Activated CD4-positive, alpha-beta memory T cell treated with anti-CD3 and anti-CD28 coated beads, Interleukin-2, amount 10 ng/mL, durations not matched to agents 7 days and 5 days (primary cell): ENCODE measurements at places on chromosomes 11 and 22. TPM values are rescaled to one million over a fixed set of nuclear protein-coding genes. Genes with fewer than 3 reads are reported as not detected.
A peak's percentile ranks its signal among the peaks of the same experiment; 100 is the strongest.

GRCh38 chr22:43884600-43885318 is 7.1 kb downstream of the PNPLA5 start:
- no peak overlapping the region for H3K4me3 ChIP-seq
- H3K27me3 ChIP-seq, result peaks cover 17% of the 10 kb centered on the region
- DNase-seq, result peak; percentile 50
- no peak overlapping the region for H3K27ac ChIP-seq

DNA sequence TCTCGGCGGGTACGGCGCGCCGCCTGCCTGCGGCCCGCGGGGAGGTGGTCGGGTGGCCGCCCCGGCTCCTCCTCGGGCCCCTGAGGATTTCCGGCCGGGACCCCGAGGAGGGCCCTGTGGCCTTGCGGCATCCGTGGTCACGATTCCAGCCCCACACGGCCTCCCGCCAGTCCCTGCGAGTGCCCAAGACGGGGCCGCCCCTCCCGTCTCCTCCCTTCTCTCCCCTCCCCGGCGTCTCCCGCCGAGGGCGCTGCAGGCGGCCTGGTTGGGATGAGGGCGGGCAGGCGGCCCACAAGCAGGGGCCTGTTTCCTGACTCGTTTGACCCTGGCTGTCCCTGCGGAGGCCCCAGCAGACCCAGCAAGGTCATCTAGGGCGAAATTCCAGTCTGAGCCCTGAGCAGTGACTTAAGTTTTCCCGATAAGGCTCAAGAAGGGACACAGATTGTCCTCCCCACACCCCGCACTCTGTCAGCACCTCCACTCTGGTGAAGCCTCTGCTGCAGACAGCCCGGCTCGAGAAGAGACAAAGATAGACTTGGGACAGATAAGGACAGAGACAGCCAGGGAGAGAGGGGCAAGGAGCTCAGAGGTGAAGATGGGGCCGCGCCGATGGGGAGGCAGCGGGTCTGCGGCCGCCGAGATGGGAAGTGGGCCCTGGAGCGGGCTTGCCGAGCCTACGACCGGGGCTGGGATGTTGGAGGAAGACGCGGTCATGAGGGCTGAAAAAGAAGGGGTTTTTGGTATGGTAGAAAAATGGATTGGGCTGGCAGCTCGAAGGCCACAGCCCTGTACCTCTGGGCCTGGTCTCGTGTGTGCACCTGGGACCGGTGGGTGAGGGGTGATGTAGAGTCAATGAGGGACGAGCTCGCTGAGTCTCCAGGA is 95.0 kb downstream of the SWAP70 start:
- H3K36me3 ChIP-seq, result no peaks in the 10 kb centered on the region
- H3K27ac ChIP-seq, result peak overlapping the region; percentile 74
- H3K27me3 ChIP-seq, result no peaks in the 10 kb centered on the region
- peaks cover 38% of the 10 kb centered on the region for H3K4me1 ChIP-seq
- peak overlapping the region; percentile 70 for H3K4me3 ChIP-seq

- DNase-seq, result no peak
- no peak overlapping the region for H3K27ac ChIP-seq
- no peaks in the 10 kb centered on the region for H3K4me1 ChIP-seq
Observed at GRCh38 chr11:91819195-91819594, 405.4 kb upstream of the FAT3 start.

DNA sequence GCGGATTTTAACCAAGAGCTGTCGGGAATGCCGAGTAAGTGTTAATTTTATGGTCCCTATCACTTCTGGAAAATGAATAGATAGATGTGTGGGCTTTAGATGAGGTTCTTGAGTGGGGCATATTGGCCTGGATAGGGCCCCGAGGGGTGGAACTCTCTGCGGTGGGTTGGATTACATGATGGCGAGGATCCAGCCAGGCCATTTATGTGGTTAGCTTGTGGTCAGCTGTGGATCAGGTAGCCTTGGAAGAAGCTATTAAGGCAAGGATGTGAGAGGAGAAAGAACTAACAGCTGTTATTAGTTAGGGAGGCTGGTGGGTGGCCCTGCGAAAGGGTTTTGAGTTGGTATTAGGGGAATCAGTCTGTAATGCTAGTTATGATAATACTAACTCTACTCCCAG is 268.4 kb downstream of the NELL1 start:
- H3K4me3 ChIP-seq, result no peak overlapping the region
- no peaks in the 10 kb centered on the region for H3K4me1 ChIP-seq
- no peaks in the 10 kb centered on the region for H3K36me3 ChIP-seq
- no peak for DNase-seq
- H3K27ac ChIP-seq, result no peak overlapping the region
- no peaks in the 10 kb centered on the region for H3K27me3 ChIP-seq

GRCh38 chr11:104275992-104276391 is 112.0 kb upstream of the PDGFD start:
- no peaks in the 10 kb centered on the region for H3K36me3 ChIP-seq
- H3K27ac ChIP-seq, result no peak overlapping the region
- no peak for DNase-seq
- H3K27me3 ChIP-seq, result no peaks in the 10 kb centered on the region
- H3K4me3 ChIP-seq, result no peak overlapping the region
- H3K4me1 ChIP-seq, result no peaks in the 10 kb centered on the region

- no peak for DNase-seq
- no peak overlapping the region for H3K27ac ChIP-seq
- H3K27me3 ChIP-seq, result peaks cover 49% of the 10 kb centered on the region
- no peaks in the 10 kb centered on the region for H3K36me3 ChIP-seq
Observed at GRCh38 chr11:17719938-17720795, 796 bp downstream of the MYOD1 start.

FOLH1 gene
- total RNA-seq, result not detected

MS4A12 gene
- not detected for total RNA-seq

- DNase-seq, result peak; percentile 39
- peaks cover 30% of the 10 kb centered on the region for H3K36me3 ChIP-seq
- peaks cover 48% of the 10 kb centered on the region for H3K4me1 ChIP-seq
- no peaks in the 10 kb centered on the region for H3K27me3 ChIP-seq
- peak overlapping the region; percentile 13 for H3K27ac ChIP-seq
Observed at GRCh38 chr11:8959546-8960166, 4.6 kb downstream of the TMEM9B start.

GRCh38 chr11:94588366-94588942 is 21.3 kb downstream of the PIWIL4 start:
- no peak overlapping the region for H3K27ac ChIP-seq
- no peaks in the 10 kb centered on the region for H3K4me1 ChIP-seq
- no peaks in the 10 kb centered on the region for H3K36me3 ChIP-seq
- DNase-seq, result no peak
- H3K4me3 ChIP-seq, result no peak overlapping the region
- no peaks in the 10 kb centered on the region for H3K27me3 ChIP-seq

GRCh38 chr11:70580036-70580805 is 181.9 kb downstream of the CTTN start:
- H3K27ac ChIP-seq, result no peak overlapping the region
- H3K27me3 ChIP-seq, result no peaks in the 10 kb centered on the region
- H3K4me3 ChIP-seq, result no peak overlapping the region
- no peaks in the 10 kb centered on the region for H3K36me3 ChIP-seq
- DNase-seq, result no peak

GRCh38 chr11:44726283-44727113 is at the start of gene TSPAN18:
TSPAN18 (plus strand) TSS chr11:44726962; CDS start chr11:44906417, 179,455 bp downstream.
- peak within 1 kb of the TSS; percentile 78 for H3K4me3 ChIP-seq
- peak within 1 kb of the TSS; percentile 38 for H3K27ac ChIP-seq
- peaks cover 50% of the 10 kb centered on the region for H3K4me1 ChIP-seq
- no peaks in the 10 kb centered on the region for H3K36me3 ChIP-seq

GRCh38 chr11:132714859-132715440 is 817.4 kb downstream of the OPCML start:
- H3K27ac ChIP-seq, result no peak overlapping the region
- H3K27me3 ChIP-seq, result no peaks in the 10 kb centered on the region
- H3K36me3 ChIP-seq, result no peaks in the 10 kb centered on the region
- DNase-seq, result no peak

RCOR2 gene
- not detected for total RNA-seq

SAA4 gene
- total RNA-seq, result not detected

- peaks cover 38% of the 10 kb centered on the region for H3K4me1 ChIP-seq
- DNase-seq, result no peak
- no peak overlapping the region for H3K4me3 ChIP-seq
Observed at GRCh38 chr22:31626427-31627150, 35.4 kb downstream of the PISD start.

SULT4A1 gene
- total RNA-seq, result not detected

DNA sequence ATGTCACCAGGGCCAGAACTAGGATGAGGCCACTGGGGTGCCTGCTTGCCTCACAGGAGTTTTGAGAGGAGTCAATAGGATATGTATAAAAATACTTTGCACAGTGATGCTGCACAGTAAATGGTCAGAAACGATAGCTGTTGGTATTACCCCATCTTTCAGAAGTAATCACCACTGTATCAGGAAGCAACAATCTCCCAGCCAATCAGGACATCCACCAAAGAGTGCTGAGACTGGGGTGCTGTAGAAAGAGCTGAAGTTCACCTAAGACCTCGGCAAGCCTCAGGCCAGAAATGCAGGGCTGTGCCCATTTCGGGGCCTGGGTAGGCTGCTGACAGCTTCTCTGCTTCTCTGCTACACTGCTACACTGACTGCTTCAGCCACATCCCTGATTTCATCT is 17.4 kb downstream of the LMO2 start:
- peaks cover 7% of the 10 kb centered on the region for H3K4me1 ChIP-seq
- peaks cover 75% of the 10 kb centered on the region for H3K27me3 ChIP-seq
- no peak overlapping the region for H3K27ac ChIP-seq

GRCh38 chr11:75839851-75840250 is 24.8 kb downstream of the UVRAG start:
- H3K4me1 ChIP-seq, result peaks cover 4% of the 10 kb centered on the region
- DNase-seq, result no peak
- H3K36me3 ChIP-seq, result peaks cover 6% of the 10 kb centered on the region

DNA sequence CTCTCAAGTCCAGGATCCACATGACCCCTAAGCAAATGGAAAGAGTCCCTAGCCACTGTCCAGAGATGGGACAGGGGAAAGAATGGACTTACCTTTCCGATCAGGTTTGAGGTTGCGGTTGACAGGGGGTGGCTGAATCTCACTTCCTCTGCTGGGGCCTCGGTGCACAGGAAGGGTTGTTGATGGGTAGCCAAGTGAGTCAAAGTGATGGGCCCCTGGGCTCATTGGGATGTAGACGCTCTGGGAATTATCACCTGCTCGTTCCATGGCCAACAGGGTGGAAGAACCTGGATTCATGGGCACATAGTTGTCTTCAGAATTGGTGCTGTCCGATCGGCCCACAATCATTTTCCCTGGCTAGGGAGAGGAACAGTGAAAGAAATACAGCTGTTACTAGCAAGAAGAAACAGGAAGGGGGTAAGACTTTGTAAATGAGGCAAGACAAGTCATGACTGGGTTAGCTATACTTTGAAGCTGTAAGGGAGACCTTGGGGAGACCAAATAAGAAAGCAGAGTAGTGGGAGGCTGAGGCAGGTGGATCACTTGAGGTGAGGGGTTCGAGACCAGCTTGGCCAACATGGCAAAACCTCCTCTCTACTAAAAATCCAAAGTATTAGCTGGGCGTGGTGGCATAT is 34.7 kb downstream of the USP35 start:
- H3K27ac ChIP-seq, result no peak overlapping the region
- no peak overlapping the region for H3K4me3 ChIP-seq
- peaks cover 33% of the 10 kb centered on the region for H3K4me1 ChIP-seq
- DNase-seq, result peak; percentile 12
- peaks cover 57% of the 10 kb centered on the region for H3K36me3 ChIP-seq

- H3K36me3 ChIP-seq, result no peaks in the 10 kb centered on the region
- peaks cover 4% of the 10 kb centered on the region for H3K27me3 ChIP-seq
- H3K27ac ChIP-seq, result no peak overlapping the region
Observed at GRCh38 chr22:17402293-17402692, 33.0 kb downstream of the CECR2 start.

GSTT2B gene
- not detected for total RNA-seq

MMP27 gene
- not detected for total RNA-seq

SCUBE1 gene
- total RNA-seq, result 0.20 TPM

PKP3 gene
- not detected for total RNA-seq

DNA sequence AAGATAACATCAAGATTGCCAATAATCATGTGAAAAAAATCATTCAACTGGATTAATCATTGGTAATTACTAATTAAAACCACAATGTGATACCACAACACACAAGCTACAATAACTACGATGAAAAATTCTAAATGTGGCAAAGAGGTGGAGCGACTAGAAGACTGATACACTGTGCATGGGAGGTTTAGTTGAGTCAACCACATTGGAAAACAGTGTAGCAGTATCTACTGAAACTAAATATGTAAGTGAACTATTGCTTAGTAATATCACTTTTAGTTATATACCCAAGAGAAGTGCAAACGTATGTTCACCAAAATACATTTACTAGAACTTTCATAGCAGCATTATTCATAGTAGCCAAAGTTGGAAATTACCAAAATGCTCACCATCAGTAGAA is 359.9 kb downstream of the ETS1 start:
- no peaks in the 10 kb centered on the region for H3K27me3 ChIP-seq
- H3K36me3 ChIP-seq, result peaks cover 2% of the 10 kb centered on the region
- DNase-seq, result no peak
- no peak overlapping the region for H3K27ac ChIP-seq
- H3K4me3 ChIP-seq, result no peak overlapping the region

MPPED1 gene
- total RNA-seq, result not detected

DNA sequence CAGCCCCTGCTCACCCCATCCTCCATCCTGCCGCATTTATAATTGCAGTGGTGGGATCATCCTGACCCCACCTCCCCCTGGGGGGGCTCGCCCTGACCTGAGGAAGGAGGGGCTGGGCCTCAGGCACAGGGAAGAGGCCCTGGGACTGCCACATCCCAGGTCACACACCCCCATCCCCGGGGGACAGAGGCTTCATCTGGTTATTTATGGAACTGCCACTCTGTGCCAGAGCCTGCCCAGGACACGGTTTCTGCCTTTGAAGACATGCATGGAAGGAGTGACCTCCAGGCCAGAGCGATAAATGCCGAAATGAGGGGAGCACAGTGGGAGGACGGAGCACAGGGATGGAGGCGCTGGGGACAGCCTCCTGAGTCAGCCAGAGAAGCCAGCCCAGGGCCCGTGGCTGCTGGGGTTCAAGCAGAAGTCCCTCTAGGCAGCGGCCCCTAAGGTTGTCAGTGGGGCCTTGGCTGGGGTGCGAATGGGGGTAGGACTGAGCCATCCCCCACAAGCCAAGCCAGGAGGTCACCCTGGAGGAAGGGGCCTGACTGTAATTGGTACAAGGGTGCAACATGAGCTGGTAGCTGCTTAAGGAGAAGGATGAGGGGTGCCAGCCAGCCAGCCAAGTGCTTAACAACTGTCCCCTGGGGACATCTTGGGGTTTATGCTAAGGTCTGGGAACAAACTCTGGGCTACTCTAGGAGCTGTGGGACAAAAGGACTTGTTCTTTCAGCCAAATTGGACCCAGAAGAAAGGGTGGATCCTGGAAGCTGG is 51.4 kb upstream of the SHISAL1 start:
- no peaks in the 10 kb centered on the region for H3K27me3 ChIP-seq
- DNase-seq, result no peak
- no peaks in the 10 kb centered on the region for H3K36me3 ChIP-seq
- H3K4me1 ChIP-seq, result no peaks in the 10 kb centered on the region
- no peak overlapping the region for H3K27ac ChIP-seq

CNIH2 gene
- 1.9 TPM for total RNA-seq

DNA sequence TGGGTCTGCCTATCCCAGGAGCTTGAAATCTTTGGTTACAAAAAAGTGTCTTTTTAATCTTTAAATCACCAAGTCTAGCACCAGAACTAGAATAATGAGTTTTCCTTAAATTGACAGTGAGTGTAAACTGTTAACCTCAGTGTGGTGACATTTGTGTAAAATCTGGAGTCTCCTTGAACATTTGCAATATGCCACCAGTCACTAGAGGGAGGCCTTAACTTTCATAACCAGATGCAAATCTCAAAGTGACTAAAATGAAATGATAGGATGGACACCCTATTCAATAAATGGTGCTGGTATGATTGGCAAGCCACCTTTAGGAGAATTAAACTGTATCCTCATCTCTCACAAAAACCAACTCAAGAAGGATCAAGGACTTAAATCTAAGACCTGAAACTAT is 8.3 kb upstream of the SCGB1D2 start:
- H3K4me1 ChIP-seq, result no peaks in the 10 kb centered on the region
- DNase-seq, result no peak
- peaks cover 53% of the 10 kb centered on the region for H3K27me3 ChIP-seq
- H3K36me3 ChIP-seq, result no peaks in the 10 kb centered on the region
